ENCODE measurements at places on chromosomes 5 and 9. TPM values are rescaled to one million over a fixed set of nuclear protein-coding genes. Genes with fewer than 3 reads are reported as not detected.

- H3K36me3 ChIP-seq = no peaks in the 10 kb centered on the region
- no peak overlapping the region for H3K4me3 ChIP-seq
- no peak for DNase-seq
- H3K27ac ChIP-seq = no peak overlapping the region
- H3K4me1 ChIP-seq = peaks cover 24% of the 10 kb centered on the region
Measured at GRCh38 chr9:4982721-4983482, 2.2 kb upstream of the JAK2 start.

Gene HTR1A
- total RNA-seq = not detected

Gene HDHD3
- 9.2 TPM for total RNA-seq

Gene SETD9
- 10.0 TPM for total RNA-seq

- no peaks in the 10 kb centered on the region for H3K4me1 ChIP-seq
- peak; percentile 22 for DNase-seq
- no peaks in the 10 kb centered on the region for H3K27me3 ChIP-seq
- no peak overlapping the region for H3K4me3 ChIP-seq
Measured at GRCh38 chr9:105901514-105902109, 207.3 kb downstream of the TMEM38B start.

- H3K4me3 ChIP-seq = no peak overlapping the region
- peaks cover 87% of the 10 kb centered on the region for H3K36me3 ChIP-seq
- H3K27ac ChIP-seq = no peak overlapping the region
- H3K4me1 ChIP-seq = no peaks in the 10 kb centered on the region
- H3K27me3 ChIP-seq = no peaks in the 10 kb centered on the region
Measured at GRCh38 chr5:7897014-7897600, 28.2 kb downstream of the MTRR start.

DNA sequence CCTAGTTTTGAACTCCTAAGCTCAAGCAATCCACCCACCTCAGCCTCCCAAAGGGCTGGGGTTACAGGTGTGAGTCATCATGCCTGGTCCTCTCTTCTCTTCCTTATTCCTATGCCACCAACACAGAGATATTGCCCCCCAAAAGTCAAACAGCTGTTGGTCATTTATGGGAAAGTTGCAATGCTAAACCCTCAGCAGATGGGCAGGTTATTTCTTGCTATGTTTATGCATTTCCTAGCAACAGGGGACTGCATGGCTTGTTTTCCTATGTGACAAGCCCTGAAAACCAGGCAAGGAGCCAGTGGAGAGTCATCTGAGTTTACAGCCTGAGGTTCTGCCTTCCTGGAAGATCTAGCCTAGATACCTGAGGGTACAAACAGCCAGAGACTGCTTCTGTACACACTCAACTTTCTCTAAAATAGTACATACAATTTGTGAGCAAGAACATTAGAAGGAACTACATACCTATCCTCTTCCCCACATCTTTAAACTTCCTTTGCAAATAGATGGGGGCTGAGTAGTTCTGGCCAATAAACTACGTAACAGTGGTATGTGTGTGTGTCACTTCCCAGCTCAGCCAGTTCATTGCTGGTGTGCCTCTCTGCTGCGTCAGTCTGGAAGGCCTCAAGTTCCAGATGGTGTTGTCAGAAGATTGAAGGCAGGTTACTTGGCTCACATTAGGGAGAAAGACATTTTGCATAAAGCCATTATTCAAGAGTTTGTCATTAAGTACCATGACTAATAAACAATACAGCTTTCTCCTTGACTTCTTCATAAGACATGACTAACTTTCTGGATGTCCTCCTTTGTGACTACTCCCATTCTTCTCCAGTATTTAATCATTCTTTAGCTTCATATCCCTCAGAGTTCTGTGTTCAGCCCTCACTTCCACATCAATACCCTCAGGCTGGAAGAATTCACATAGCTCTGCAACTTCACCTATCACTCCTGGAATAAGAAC is 65.3 kb downstream of the CSNK1A1 start:
- peaks cover 9% of the 10 kb centered on the region for H3K4me1 ChIP-seq
- DNase-seq = peak; percentile 53
- H3K27me3 ChIP-seq = no peaks in the 10 kb centered on the region
- no peaks in the 10 kb centered on the region for H3K36me3 ChIP-seq

- H3K27ac ChIP-seq = no peak overlapping the region
- no peak for DNase-seq
- H3K27me3 ChIP-seq = no peaks in the 10 kb centered on the region
- H3K36me3 ChIP-seq = peaks cover 60% of the 10 kb centered on the region
- H3K4me1 ChIP-seq = no peaks in the 10 kb centered on the region
Measured at GRCh38 chr5:878125-878524, 14.5 kb downstream of the BRD9 start.

Gene TLX3
- total RNA-seq = not detected

GRCh38 chr5:157963761-157964160 is 104.8 kb upstream of the CLINT1 start:
- H3K4me1 ChIP-seq = peaks cover 15% of the 10 kb centered on the region
- no peak for DNase-seq
- no peaks in the 10 kb centered on the region for H3K27me3 ChIP-seq
- H3K27ac ChIP-seq = no peak overlapping the region

DNA sequence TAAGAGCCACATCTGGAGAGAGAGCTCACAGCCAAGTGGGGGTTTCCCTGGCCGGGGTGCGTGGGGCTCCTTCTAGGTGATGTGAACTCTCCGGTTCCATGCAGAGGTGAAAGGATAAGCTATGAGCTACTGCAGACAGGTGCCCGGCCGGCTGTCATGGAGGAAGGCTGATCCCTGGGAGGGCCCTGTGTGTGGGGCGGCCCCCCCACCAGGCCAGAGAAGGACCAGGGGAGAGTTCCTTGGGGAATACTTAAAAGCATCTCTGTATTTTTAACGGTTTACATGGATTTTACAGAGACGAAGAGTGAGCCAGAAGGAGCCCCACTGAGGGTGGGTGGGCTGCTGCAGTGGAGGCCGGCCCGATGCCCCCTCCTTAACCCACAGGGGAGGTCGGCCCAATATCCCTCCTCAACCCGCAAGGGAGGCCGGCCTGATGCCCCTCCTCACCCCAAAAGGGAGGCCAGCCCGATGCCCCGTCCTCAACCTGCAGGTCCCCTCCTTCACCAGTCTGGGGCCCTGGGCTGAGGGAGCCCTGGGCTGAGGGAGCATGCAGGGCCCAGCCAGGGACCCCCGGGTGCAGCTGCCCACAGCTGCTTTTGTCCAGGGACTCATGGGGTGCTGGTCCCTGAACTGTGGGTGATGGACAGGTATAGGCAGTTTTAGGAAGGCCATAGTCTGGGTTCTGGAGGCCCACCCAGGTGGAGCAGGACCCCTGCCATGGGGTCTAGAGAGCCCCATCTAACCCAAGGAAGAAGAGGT is 31.9 kb downstream of the MRPL36 start:
- peaks cover 78% of the 10 kb centered on the region for H3K27me3 ChIP-seq
- DNase-seq = no peak
- no peak overlapping the region for H3K27ac ChIP-seq
- H3K4me3 ChIP-seq = no peak overlapping the region

- H3K36me3 ChIP-seq = no peaks in the 10 kb centered on the region
- H3K27me3 ChIP-seq = no peaks in the 10 kb centered on the region
Measured at GRCh38 chr5:17978954-17979353, 344.7 kb downstream of the TAF11L14 start.

- no peak overlapping the region for H3K4me3 ChIP-seq
- no peak overlapping the region for H3K27ac ChIP-seq
- H3K4me1 ChIP-seq = no peaks in the 10 kb centered on the region
- DNase-seq = no peak
- H3K36me3 ChIP-seq = no peaks in the 10 kb centered on the region
Measured at GRCh38 chr9:17361378-17361777, 217.5 kb upstream of the SH3GL2 start.

DNA sequence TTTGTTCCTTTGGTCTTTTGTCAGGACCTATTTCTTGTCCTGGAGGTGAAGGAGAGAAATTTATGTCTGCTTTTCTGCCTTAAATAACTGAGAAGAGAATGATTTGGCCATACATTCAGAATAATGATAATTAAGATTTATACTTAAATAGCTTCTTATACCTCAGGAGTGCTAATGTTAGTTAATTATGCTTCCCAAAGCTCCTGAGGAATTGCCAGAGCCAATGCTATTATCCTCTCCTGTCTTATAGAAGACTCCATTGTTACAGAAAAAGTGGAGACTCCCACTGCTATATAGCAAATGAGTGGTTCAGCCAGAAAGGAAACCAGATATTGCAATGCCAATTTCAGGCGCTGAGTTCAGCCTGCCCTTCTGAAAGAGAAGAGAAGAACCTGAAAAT is 67.0 kb downstream of the NTRK2 start:
- H3K27me3 ChIP-seq = no peaks in the 10 kb centered on the region
- no peaks in the 10 kb centered on the region for H3K36me3 ChIP-seq
- no peak overlapping the region for H3K27ac ChIP-seq
- no peak for DNase-seq
- H3K4me3 ChIP-seq = no peak overlapping the region

Gene SLCO6A1
- total RNA-seq = not detected

- no peaks in the 10 kb centered on the region for H3K36me3 ChIP-seq
- no peak overlapping the region for H3K27ac ChIP-seq
- no peak overlapping the region for H3K4me3 ChIP-seq
- H3K4me1 ChIP-seq = no peaks in the 10 kb centered on the region
- DNase-seq = no peak
Measured at GRCh38 chr5:176664479-176664878, 17.2 kb downstream of the TSPAN17 start.

Gene TSLP
- 0.61 TPM for total RNA-seq

Gene PCDHB9
- total RNA-seq = 5.6 TPM

Gene DMRT3
- not detected for total RNA-seq

DNA sequence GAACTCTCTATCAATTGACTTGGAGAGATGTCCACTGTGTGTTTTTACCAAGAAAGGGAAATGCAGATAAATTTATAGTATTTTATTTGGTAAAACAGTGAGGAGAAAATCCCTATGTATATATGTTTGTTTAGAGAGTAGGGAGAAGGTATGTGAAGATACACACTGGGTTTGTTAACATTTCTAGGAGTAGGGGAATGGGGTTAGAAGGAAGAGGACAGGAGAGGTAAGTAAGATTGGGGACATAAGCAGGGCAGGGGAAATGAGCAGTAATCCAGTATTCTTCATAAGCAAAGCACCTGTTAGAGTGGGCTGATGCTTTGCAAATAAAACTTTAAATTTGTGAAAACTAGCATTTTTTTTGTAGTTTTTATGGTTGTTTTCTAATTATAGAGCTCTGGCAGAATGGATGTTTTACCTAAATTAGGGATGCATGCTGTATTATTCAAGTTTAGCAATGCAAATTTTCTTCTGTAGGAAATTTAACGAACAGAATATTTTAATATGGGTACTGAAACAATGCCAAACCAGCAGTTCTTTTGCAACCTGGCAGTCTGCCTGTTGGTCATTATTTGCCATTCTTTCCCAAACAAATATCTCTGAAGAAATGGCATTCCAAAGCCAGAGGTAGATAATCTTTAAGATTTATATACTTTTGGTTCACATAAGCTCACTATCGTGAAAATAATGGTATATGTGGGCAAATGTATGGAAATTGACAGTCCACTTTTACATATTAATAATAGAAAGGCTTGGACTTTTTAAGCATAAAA is 19.4 kb upstream of the DCP2 start:
- DNase-seq = no peak
- H3K4me1 ChIP-seq = peaks cover 22% of the 10 kb centered on the region
- no peaks in the 10 kb centered on the region for H3K36me3 ChIP-seq
- H3K4me3 ChIP-seq = no peak overlapping the region
- no peak overlapping the region for H3K27ac ChIP-seq
- no peaks in the 10 kb centered on the region for H3K27me3 ChIP-seq

Gene PPP3R2
- total RNA-seq = not detected

DNA sequence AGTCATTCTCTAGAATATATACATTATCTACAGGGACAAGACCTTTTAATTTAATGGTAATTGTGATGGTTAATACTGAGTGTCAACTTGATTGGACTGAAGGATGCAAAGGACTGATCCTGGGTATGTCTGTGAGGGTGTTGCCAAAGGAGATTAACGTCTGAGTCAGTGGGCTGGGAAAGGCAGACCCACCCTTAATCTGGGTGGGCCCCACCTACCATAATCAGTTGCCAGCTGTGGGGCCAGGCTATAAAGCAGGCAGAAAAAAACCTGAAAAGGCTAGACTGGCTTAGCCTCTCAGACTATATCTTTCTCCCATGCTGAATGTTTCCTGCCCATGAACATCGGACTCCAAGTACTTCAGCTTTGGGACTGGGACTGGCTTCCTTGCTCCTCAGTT is 112.2 kb upstream of the SMC2 start:
- H3K36me3 ChIP-seq = no peaks in the 10 kb centered on the region
- H3K27ac ChIP-seq = no peak overlapping the region
- H3K27me3 ChIP-seq = no peaks in the 10 kb centered on the region

Gene MAMDC2
- total RNA-seq = not detected

DNA sequence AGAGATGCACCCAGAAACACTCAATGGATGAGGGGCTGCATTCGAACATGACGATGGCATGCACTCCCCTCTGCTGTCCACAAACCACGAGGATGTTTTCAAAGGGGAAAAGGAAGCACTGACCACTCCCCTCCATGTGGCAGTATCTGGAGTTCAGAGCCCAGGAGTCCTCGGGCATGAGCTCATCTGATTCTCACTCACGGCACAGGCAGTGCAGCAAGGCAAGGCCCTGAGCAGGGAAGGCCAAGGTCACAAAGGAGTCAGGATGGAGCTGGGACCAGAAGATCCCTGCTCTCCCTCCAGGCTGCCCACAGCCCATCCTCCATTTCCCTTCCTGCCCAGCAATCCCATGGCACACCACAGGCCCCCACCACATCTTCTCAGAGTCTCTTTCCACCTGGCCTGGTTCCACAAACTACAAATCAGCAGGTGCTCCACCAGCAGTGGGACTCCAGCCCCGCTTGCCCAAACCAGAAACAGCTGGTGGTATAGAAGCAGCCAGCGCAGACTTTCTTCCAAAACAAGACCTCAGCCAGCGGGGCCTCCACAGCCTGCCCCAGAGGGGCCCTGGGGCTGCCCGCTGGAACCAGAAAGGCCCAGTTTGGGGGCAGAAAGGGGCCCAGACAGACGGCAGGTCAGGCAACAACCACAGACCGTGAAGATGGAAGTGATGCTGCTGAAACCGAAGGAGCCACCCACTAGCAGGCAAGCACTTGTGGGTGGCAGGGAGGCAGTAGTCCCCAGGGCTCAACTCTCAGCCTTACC is 12.2 kb downstream of the TNIP1 start:
- no peaks in the 10 kb centered on the region for H3K36me3 ChIP-seq
- H3K27ac ChIP-seq = no peak overlapping the region
- no peak overlapping the region for H3K4me3 ChIP-seq
- no peaks in the 10 kb centered on the region for H3K4me1 ChIP-seq
- H3K27me3 ChIP-seq = no peaks in the 10 kb centered on the region

Gene ARHGEF28
- total RNA-seq = 3.5 TPM

GRCh38 chr5:124317451-124317850 is 429.0 kb downstream of the ZNF608 start:
- H3K4me1 ChIP-seq = no peaks in the 10 kb centered on the region
- H3K27ac ChIP-seq = no peak overlapping the region
- no peak overlapping the region for H3K4me3 ChIP-seq
- no peaks in the 10 kb centered on the region for H3K27me3 ChIP-seq
- no peaks in the 10 kb centered on the region for H3K36me3 ChIP-seq
- no peak for DNase-seq

- H3K36me3 ChIP-seq = peaks cover 33% of the 10 kb centered on the region
- H3K27me3 ChIP-seq = no peaks in the 10 kb centered on the region
- peak overlapping the region; percentile 99 for H3K27ac ChIP-seq
- peaks cover 28% of the 10 kb centered on the region for H3K4me1 ChIP-seq
- peak overlapping the region; percentile 87 for H3K4me3 ChIP-seq
Measured at GRCh38 chr5:138542180-138542955, 668 bp downstream of the ETF1 start.

Gene BTNL3
- not detected for total RNA-seq

Gene IFNA21
- total RNA-seq = not detected

Gene RETREG1
- total RNA-seq = 5.7 TPM

Gene GALNT12
- 0.54 TPM for total RNA-seq
